ENCODE measurements at places on chromosomes 13 and 19.
A peak's percentile ranks its signal among the peaks of the same experiment; 100 is the strongest.

GRCh38 chr13:94433055-94433961 is 46.2 kb downstream of the DCT start:
- no peak for DNase-seq

GRCh38 chr13:20093951-20094350 is 66.9 kb downstream of the GJA3 start:
- DNase-seq, result no peak

DNA sequence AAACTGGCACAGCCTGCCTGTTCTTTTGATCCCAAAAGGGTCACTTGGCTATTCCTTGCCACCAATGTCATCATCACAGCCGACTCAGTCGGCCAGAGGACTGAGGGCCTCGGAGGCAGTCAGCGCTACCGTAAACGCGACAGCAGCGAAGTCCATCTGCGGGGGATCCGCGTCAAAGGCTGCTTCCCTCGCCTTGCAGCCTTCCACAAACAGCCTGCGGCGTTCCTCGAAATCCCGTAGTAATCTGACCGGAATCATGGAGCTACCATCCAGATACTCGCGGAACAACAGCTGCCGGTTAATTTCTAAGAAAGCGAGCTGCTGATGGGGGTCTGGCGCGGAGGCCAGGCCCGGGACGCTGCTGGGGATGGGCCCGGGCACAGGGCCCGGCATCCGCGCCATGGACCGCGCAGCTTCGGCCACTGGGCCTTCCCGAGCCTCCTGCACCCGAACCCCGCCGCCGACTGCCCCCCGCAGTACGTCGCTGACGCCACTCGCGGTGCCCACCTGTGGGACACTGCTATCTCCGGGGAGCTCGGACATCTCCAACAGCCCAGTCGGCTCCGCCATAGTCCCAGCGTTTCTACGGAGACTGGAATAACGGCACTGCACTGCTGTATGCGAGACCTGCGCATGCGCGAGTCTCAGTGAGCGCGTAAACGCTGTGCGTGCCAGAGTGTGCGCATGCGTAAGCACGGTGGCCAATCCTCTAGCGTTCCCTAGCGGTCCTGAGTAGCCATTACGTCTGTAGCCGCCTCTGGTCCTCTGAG is at the start of gene EID2B:
Gene EID2B, minus strand, starts transcription at position 620 of the 770 bp plus-strand sequence. Its CDS starts 50 bp downstream, at position 570.
- DNase-seq, result peak; percentile 87

DNA sequence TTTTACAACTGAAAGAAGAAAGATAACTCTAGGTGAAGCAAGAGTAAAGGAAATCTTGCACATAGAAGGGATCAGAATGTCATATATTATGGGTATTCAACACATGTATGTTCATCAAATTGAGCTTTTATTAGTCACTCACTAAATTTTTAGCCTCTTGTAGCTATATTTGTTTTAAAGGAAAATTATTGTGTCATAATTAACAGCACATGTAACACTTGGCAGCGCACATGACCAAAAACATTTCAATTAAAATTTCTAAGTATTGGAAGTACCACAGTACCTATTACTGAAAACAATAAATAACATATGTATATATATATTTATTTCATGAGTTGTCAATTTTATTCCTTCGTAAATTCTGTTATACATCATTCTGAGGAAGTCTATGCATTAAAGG is 2800.4 kb downstream of the PCDH9 start:
- no peak for DNase-seq

GRCh38 chr19:7483720-7484201 is 5.1 kb downstream of the PEX11G start:
- DNase-seq, result no peak

DNA sequence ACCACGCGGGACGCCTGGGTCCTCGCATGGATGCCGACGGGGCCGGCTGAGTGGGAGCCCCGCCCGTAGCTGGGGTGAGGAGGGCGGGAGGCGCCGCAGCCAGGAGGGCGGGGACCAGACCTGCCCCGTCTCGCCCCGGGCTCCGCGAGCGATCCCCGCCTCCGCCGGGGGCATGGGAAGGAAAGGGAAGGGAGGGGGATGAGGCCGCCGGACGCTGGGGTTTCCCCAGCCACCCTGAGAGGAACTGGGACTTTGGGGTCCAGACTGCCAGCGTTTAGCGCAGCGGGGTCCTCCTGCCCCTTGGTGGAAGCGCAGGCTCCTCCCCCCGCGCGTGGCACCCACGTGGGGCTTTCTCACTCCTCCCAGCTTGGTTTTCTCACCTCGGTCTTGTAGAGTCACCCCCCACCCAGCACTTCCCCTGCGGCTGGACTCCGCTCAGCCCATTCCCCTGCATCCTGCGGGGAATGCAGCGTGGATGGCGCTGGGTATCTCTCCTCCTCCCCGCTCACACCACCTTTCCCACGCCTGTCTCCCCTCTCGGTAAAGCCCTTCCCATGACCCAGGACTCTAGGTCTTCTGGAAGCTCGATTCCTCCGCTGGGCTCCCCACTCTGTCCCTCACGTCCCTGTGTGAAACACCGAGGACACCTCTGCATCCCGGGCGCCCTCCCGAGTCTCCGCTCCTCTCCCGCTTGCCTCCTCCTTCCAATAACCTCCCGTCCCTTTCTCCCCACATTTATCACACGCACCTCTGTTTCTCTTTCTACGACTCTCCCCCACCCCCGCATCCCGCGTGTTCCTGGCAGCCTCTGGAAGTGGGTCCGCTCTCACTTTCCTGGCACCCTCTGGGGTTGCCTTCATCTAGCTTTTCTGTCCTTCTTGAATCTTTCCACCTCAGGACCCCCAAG is 2.1 kb downstream of the TGFB1 start:
- peak; percentile 86 for DNase-seq

DNA sequence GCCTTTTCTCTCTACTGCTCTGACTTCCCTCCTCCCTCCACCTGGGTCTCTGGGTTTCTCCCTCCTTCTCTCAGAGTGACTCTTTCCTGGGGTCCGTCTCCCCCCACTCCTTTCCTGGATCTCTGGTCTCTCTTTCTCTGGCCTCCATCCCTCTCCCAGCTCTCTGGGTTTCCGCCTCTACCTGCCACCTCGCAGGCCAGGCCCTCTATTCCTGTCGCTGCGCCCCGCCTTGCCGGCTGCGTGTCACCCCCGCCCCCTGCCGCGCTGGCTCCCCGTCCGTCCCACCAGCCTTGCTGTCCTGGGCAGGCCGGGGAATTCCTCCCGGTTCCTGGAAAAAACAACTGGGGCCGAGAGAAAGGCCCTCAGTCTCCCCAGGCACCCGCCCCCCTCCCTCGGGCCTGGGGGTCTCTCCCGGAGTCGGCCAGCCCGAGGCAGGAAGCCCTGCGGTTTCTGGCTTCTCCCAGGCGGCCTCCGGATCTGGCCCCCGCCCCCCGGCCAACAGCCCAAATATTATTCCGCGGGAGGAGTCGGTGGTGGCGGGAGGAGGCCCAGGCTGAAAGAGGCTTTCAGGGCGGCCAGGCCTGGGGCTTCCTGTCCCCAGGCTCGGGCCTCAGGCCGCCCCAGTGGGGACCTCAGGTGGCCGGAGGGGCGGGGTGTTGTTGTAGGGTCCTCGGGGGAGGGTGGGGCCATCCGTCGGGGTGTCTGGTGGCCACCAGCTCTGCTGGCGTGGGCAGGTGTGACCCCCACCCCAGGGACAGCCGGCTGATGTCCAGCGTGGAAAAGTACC is 9.3 kb downstream of the IRF2BP1 start:
- DNase-seq, result peak; percentile 40

Data from stimulated activated naive CD4-positive, alpha-beta T cell treated with Interleukin-2 at 50 U/mL for 16 hours (primary cell).